Right lung (tissue), 10 donors: ENCODE measurements at places on chromosomes 12 and 14. TPM values are rescaled to one million over a fixed set of nuclear protein-coding genes. Genes with fewer than 3 reads are reported as not detected.

GRCh38 chr14:20989787-20990600 is at the start of gene METTL17:
Gene METTL17 (plus strand): TSS chr14:20989980. CDS start chr14:20990003, 23 bp downstream.
- peak; percentile 96 for DNase-seq

- DNase-seq = no peak
These were observed 78.3 kb downstream of the AEBP2 start for GRCh38 chr12:19517583-19517982.

- no peak for DNase-seq
These were observed 89.5 kb upstream of the BCL2L14 start for GRCh38 chr12:11981121-11981733.

GRCh38 chr14:69131176-69131575 is 21.7 kb downstream of the DCAF5 start:
- no peak for DNase-seq

- DNase-seq = peak; percentile 83
These were observed 24.8 kb upstream of the YY1 start for GRCh38 chr14:100213956-100214769.

DNA sequence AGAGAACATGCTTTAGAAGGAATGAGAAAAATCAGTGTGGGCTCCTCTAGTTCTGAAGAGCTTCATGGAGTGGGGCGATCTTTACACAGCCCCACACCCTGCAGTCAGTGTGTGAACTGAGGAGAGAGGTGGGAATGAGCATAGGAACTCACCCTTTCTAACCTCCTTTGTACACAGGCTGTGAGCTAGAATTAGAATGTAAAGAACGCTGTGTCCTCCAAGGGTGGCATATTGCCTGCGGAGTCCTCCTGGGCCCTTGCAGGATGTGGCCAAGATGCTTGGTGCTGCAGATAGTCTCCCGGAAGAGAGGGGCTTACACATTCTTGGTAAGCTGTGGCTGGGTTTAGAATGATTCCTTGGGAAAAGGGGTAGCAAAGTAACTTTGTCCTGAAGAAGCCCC is 43.9 kb downstream of the NINJ2 start:
- no peak for DNase-seq

- DNase-seq = no peak
These were observed 13.8 kb downstream of the MEG3 start for GRCh38 chr14:100839681-100840111.

GRCh38 chr12:21677622-21678277 is 20.1 kb upstream of the LDHB start:
- DNase-seq = no peak

GRCh38 chr14:100145682-100146464 is 13.6 kb downstream of the DEGS2 start:
- DNase-seq = no peak

DNA sequence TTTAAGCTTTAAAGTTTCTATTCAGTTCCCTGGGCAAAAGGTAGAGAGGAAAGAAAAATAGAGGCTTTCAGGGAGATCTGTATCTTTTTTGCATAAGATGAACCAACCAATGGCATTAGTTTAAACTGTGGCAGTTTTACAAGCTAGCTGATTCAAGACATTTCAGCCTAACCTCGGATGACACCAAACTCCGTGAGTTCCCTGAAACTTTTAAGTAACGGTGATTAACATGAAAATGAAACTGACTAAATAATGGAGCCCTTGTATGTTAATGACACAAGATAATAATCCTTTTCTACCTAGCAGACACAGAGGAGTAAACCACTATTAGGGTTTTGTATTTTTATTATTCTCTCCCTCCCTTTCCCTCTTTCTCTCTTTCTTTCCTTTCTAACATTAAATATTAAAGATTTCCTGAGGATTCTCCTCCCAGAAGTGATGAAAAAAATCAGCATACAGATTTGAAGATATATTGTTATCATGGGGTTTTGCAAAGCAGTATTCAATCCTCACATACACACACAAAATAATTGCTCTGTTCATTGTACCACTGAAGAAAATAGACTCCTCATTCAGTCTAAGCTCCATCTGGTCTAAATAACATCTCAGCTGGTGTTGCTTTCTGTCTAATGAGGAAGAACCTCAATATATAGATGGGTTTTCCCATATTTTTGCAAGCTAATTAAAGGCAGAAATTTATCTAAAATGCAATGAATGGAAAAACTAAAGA is 483.8 kb downstream of the NOVA1 start:
- DNase-seq = no peak

DNA sequence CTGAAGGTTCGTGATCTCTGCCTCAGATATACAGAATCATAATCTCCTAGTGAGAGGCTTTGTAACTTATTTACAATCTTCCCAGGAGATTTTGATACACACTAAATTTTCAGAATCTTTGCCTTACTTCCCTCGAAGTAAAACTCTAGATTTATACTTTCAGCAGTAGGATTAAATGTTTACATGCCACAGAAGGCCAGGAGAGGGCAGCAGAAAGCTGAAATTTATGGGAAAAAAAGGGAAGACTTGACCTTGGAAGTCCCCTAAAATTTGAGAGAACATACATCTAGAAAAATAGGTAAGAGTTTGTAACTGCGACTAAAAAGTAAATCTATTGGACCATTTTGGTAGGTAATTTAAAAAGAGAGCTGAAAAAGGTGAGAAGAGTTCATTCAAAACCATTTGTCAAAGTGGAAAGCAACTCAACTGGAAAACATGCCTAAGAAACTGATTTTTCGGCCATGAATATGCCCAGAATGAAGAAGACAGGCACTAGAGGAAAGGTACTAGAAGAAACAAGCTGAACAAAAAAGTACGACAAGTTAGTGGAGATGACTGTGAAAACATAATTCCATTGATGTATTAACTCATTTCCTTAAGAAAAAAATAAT is 242.0 kb upstream of the MDGA2 start:
- peak; percentile 20 for DNase-seq

GRCh38 chr14:31578792-31579501 is 17.7 kb downstream of the NUBPL start:
- DNase-seq = no peak

DNA sequence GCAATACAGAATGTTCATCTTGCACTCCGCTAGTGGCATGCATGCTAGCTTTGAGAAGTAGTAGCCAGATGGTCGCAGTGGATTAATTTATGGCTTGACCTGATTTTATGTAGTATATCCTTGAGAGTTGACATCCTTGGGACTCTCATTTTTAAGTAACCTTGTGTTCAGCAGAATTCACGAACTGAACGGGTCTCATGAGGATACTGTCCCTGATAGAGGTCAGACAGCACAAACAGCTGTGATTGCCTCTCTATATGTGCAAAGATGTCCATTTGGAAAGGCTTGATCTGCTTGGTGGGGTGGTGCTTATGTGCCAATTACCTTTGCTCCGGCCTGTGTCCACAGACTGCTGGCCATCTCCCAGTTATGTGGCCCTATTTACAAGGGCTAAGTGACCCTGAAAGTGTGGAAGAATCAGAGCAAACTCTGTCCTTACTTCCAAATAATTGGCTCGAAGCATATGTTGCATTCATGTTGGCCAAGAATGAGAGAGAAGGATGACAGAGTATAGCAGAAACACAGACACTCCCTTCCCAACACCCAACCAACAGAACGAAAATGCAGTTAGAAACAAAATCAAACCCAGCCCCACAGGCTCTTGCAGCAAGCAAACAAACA is 167.1 kb downstream of the CRADD start:
- no peak for DNase-seq

DNA sequence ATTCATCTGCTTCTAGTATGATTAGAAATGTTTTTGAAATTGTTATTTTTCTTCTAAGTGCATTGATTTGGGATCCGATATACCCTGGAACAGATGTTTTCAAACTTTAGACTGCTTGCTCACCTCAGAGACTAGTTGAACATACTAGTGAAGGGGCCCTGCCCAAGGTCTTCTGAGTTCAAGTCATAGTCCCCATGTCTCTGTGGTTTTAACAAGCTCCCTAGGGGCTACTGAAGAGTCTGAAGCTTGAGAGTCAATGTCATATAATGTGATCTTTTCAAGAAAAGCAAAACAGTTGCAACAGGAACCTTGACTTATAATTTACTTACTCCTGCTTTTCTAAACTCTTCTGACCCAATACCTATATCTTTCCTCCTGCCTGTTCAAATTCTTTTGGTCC is 7.5 kb upstream of the UBE2N start:
- DNase-seq = no peak

The LRFN5 gene
- polyA plus RNA-seq = 5.8 TPM

The FGD4 gene
- 20.6 TPM for polyA plus RNA-seq

The VRTN gene
- 0.04 TPM for polyA plus RNA-seq

The TC2N gene
- 28.5 TPM for polyA plus RNA-seq

The CHGA gene
- 2.1 TPM for polyA plus RNA-seq

The EML1 gene
- 46.8 TPM for polyA plus RNA-seq

The TOMM20L gene
- polyA plus RNA-seq = 0.64 TPM

The CCND2 gene
- polyA plus RNA-seq = 67.8 TPM
